ENCODE measurements at places on chromosomes 11 and 22. TPM values are rescaled to one million over a fixed set of nuclear protein-coding genes. Genes with fewer than 3 reads are reported as not detected.

DNA sequence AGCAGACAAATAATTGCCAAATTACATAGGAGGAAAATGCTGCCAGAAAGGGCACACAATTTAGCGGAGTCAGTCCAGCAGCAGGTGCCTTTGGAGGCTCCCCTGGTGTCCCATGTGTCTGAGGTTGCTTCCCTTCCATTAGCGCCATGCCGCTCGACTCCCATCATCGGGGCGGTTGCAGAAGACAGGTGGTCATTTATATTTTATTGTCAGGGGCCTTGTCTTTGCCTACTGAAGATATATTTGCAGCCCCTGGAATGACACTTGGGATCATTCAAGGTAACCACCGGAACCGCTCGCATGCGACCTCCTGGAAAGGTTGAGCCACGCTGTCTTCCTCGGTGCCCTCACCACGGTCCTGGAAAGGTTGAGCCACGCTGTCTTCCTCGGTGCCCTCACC lies 298.3 kb downstream of the TBC1D22A start:
- H3K27ac ChIP-seq = no peak overlapping the region
- H3K4me1 ChIP-seq = no peaks in the 10 kb centered on the region
- DNase-seq = no peak
- no peak overlapping the region for H3K4me3 ChIP-seq

Gene MFNG
- 10.6 TPM for total RNA-seq

- no peak overlapping the region for H3K27ac ChIP-seq
- no peaks in the 10 kb centered on the region for H3K4me1 ChIP-seq
- no peak for DNase-seq
- peaks cover 99% of the 10 kb centered on the region for H3K27me3 ChIP-seq
- no peaks in the 10 kb centered on the region for H3K36me3 ChIP-seq
Measured at GRCh38 chr22:22786301-22787115, 101.1 kb upstream of the IGLL5 start.

Gene PAX6
- total RNA-seq = 215 TPM

Gene SCGB1A1
- not detected for total RNA-seq

Gene OR8G5
- not detected for total RNA-seq

DNA sequence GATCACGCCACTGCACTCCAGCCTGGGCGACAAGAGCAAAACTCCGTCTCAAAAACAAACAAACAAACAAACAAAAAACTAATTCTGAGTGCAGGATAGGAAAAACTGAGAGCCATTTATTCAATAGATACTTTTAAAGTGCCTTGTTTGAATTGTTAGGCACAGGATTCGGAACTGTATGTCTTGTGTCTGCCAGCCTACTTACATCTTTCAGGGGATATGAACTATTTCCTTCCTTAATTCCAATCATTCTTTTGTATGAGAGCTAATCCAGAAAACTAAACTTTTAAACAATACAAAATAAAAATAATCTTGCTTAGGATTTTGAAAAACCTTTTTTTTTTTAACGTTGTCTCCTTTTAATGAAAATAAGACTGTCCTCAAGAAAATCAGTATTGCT lies 12.6 kb downstream of the UVRAG start:
- H3K4me3 ChIP-seq = no peak overlapping the region
- no peaks in the 10 kb centered on the region for H3K36me3 ChIP-seq
- no peak overlapping the region for H3K27ac ChIP-seq
- no peaks in the 10 kb centered on the region for H3K27me3 ChIP-seq
- H3K4me1 ChIP-seq = no peaks in the 10 kb centered on the region
- DNase-seq = no peak

GRCh38 chr11:92644595-92645445 lies 324.6 kb upstream of the MTNR1B start:
- no peak overlapping the region for H3K4me3 ChIP-seq
- DNase-seq = no peak
- no peaks in the 10 kb centered on the region for H3K27me3 ChIP-seq
- no peak overlapping the region for H3K27ac ChIP-seq
